Gastrocnemius medialis (tissue), 4 donors: ENCODE measurements at places on chromosomes 6 and 20.

- no peak for DNase-seq
Observed at GRCh38 chr6:140311146-140311545, 936.7 kb upstream of the CITED2 start.

DNA sequence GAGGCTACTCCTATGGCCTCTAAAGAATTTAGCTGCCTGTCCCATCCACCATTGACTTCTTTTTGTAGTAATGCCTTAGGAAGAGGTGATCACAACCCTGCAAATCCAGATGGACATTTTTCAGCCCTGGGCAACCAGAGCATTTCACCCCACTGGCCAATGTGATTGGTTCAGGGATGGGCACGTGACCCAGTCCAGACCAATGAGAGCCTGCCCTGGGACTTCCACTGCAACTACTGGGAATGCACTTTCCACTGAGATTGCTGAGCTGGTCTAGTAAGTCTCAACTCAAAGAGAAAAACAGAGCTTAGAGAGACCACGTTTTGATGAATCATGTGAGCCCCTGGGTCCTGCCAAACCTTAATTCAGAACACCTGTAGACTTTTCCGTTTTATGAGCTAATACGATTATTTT is 8.9 kb upstream of the UBE2V1 start:
- no peak for DNase-seq

- DNase-seq: no peak
Observed at GRCh38 chr20:43899274-43900120, 15.2 kb upstream of the TOX2 start.

GRCh38 chr6:18183766-18184165 is 28.5 kb downstream of the KDM1B start:
- DNase-seq: no peak

- no peak for DNase-seq
Observed at GRCh38 chr20:6134592-6134991, 11.8 kb upstream of the FERMT1 start.

- no peak for DNase-seq
Observed at GRCh38 chr6:131070061-131070460, 7.0 kb upstream of the EPB41L2 start.

- DNase-seq: no peak
Observed at GRCh38 chr6:3081960-3082359, 13.7 kb downstream of the RIPK1 start.

- no peak for DNase-seq
Observed at GRCh38 chr6:15888798-15889772, 226.3 kb upstream of the DTNBP1 start.

GRCh38 chr6:167108278-167108677 is 14.6 kb upstream of the CCR6 start:
- DNase-seq: no peak

GRCh38 chr20:62906647-62907375 is 19.5 kb downstream of the DIDO1 start:
- DNase-seq: no peak

GRCh38 chr6:7198833-7199800 is 91.4 kb downstream of the RREB1 start:
- no peak for DNase-seq

DNA sequence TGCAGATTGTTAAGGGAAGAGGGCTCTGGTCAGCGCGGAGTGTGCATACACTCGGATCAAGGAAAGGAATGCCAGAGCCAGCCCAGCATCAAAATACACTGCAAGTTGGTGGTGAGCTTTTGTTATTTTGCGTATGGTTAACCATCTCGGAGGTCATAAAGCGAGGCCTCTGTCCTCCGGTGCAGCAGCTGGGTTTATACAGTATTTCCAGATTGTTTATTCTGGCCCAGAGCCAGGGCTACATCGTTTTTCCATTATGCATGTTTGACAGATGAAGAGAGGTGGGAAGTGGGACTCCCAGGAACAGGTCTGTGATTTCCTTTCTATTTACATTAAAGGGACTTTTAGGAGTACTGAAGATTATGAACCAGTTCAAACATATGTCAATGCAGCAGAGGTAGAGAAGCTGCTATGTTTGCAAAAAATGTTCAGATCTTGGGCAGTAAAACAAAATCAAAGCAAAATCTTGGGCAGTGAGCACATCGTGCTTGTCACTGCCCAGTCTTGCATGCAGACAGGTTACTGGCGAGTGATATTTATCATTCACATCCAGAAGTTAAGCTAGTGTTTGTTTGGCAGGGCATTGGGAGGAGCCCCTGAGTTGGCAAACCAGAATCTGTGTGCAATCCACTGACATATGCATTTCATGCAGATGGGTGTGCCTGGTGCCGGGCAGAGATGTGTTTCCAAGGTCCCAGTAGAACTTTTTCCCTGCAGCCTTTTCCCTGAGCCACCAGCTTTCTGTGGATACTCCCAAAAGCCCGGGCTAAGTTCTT is 256.3 kb upstream of the TAB2 start:
- DNase-seq: no peak

DNA sequence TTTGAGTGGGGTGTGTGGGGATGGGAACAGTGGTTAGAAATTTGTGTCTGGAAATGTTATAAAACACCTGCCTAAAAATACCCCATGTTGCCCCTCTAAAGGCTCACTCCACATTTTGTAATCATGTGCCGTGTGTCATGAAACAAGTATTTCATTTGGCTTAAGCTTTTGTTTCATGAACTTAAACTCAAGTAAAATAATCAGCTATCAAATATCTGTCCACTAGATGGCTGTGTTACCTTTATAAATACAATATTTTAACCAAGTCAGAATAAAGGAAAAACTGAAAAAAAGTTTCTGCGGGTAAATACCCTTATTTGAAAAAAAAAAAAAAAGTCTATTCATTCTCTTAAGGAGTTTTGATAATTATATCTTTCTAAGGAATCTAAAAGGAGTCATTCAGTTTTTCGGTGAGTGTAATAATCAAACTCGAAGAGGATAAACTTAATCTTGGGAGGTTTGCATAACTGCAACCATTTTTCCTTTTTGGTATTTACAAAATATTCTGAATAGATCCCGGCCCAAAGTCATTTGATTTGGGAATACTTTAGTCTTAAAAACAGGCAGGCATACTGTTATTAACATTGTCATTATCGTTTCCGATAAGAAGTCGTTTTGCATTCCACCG is 29.9 kb upstream of the MTRF1L start:
- no peak for DNase-seq

GRCh38 chr6:137693711-137694110 is 173.3 kb upstream of the TNFAIP3 start:
- DNase-seq: no peak

- DNase-seq: no peak
Observed at GRCh38 chr6:145270464-145270863, 464.9 kb downstream of the EPM2A start.
